Mammary microvascular endothelial cell (primary cell): ENCODE measurements at places on chromosomes 5 and 9. TPM values are rescaled to one million over a fixed set of nuclear protein-coding genes. Genes with fewer than 3 reads are reported as not detected.

Gene DRD1
- total RNA-seq = not detected in 2 replicates

Gene CSF1R
- not detected in 2 replicates for total RNA-seq

Gene SARDH
- total RNA-seq = not detected in 2 replicates

Gene ZNF454
- 0.47 and 0.74 TPM in 2 replicates for total RNA-seq

Gene ZFAND5
- 69.5 and 85.0 TPM in 2 replicates for total RNA-seq

Gene CAMK2A
- not detected in 2 replicates for total RNA-seq

Gene COMMD10
- 30.4 and 38.2 TPM in 2 replicates for total RNA-seq

Gene SHB
- total RNA-seq = 26.2 and 34.1 TPM in 2 replicates

Gene FPGS
- 71.7 and 75.6 TPM in 2 replicates for total RNA-seq

Gene SGCD
- 0.34 TPM in 1 of 2 replicates, not detected in the other for total RNA-seq

Gene PIP5K1B
- total RNA-seq = not detected in 2 replicates

Gene SLC6A18
- total RNA-seq = not detected in 2 replicates

Gene ZNF483
- total RNA-seq = 0.47 and 0.69 TPM in 2 replicates

Gene CD74
- total RNA-seq = 9.2 and 12.0 TPM in 2 replicates

Gene MTX3
- total RNA-seq = 3.1 and 5.4 TPM in 2 replicates

Gene STING1
- total RNA-seq = 82.1 and 120 TPM in 2 replicates

Gene CDH12
- not detected in 2 replicates for total RNA-seq

Gene GRM6
- not detected in 2 replicates for total RNA-seq

Gene SPAAR
- total RNA-seq = 26.6 and 26.8 TPM in 2 replicates

Gene MCC
- 23.8 and 24.0 TPM in 2 replicates for total RNA-seq

Gene ABLIM3
- 51.7 and 57.6 TPM in 2 replicates for total RNA-seq

Gene CTXN3
- total RNA-seq = not detected in 2 replicates

Gene PCDH12
- 14.2 and 17.1 TPM in 2 replicates for total RNA-seq

Gene PALM2AKAP2
- 0.05 and 0.07 TPM in 2 replicates for total RNA-seq

Gene NRARP
- 35.8 and 43.9 TPM in 2 replicates for total RNA-seq

Gene ERAP2
- total RNA-seq = 7.0 and 7.3 TPM in 2 replicates

Gene MGAT1
- 140 and 158 TPM in 2 replicates for total RNA-seq

Gene CFAP157
- total RNA-seq = not detected in 2 replicates

Gene COX7C
- total RNA-seq = 378 and 478 TPM in 2 replicates

Gene PCDHB12
- 0.05 and 0.13 TPM in 2 replicates for total RNA-seq
